Left colon (tissue), 2 donors: ENCODE measurements at places on chromosomes 13 and 19.

DNA sequence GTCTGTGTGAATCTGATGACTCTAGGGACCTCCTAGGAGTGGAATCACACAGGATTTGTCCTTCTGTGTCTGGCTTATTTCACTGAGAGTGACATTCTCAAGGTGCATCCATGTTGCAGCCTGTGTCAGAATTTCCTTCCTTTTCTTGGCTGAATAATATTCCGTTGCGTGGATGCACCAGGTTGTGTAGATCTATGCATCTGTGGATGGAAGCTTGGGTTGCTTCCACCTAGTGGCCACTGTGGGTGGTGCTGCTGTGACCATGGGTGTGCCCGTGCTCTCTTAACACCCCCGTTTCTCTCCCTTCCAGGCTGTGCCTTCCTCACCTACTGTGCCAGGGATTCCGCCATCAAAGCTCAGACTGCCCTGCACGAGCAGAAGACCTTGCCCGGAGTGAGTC is 26.2 kb downstream of the CELF5 start:
- no peak for DNase-seq

- DNase-seq = no peak
These were observed 2.2 kb downstream of the HCST start for GRCh38 chr19:35904311-35905068.

GRCh38 chr13:74103970-74104555 is 30.1 kb downstream of the KLF12 start:
- DNase-seq = no peak

DNA sequence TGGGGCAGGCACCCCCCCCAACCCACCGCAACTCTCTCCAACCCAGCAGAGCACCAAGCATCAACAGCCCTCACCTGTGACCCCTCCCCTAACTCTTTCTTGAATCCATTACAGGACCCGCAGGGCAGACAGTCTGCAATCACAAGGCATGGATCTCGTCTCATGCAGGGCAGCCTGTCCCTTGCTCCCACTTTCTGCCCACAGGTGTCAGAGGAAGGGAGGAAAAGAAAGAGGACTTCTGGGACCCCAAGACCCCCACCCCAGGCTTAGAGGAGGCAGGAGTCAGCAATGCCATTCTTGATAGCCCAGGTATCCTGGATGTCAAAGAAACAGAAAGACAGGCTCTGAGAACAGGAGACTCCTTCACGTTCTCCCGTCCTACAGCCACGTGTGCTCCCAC is 47.4 kb upstream of the TUBGCP3 start:
- DNase-seq = no peak

- peak; percentile 39 for DNase-seq
These were observed 17.3 kb downstream of the PLD3 start for GRCh38 chr19:40365613-40366401.

DNA sequence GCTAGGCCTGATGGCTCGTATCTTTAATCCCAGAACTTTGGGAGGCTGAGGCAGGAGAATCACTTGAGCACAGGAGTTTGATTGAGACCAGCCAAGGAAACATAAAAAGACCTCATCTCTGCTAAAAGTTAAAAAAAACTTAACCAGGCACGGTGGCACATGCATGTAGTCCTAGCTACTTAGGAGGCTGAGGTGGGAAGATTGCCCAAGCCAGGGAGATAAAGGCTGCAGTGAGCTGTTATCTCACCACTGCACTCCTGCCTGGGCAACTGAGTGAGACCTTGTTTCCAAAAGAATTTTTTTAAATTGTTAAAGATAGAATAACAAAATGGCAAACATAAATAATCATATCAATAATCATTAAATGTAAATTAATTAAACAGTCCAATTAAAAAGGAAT is 365.8 kb downstream of the MTUS2 start:
- no peak for DNase-seq

GRCh38 chr19:43623889-43624670 is 4.7 kb upstream of the ZNF428 start:
- DNase-seq = no peak

DNA sequence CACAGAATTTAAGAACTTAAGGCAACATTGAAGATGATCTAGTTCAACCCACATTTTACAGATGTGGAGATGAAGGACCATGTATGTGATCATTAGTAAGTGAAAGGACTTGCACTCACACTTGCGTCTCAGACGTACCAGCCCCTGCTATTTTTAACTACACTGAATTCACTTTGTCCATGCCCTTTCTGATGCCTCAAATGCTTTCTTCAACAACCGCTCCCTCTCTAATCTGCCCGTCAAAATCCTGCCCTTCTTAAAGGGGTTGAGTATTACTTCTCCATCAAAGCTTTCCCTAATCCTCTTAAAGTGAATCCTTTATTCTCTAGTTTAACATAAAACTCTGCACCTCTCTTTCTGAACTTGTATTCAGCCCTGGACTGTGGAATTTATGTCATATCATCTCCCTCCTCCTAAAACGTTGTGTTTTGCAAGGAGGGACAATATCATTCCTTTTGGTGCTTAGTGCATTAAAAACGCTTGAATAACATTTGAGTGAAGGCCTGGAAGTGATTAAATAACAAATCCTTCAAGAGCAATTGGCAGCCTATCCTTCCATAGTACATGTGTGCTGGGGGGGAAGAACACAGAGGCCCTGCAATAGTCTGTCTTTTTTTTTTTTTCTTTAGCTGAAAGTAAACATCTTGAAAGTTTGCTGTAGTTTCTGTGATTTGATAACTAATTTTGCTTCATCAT is 493.3 kb downstream of the LMO7 start:
- no peak for DNase-seq

DNA sequence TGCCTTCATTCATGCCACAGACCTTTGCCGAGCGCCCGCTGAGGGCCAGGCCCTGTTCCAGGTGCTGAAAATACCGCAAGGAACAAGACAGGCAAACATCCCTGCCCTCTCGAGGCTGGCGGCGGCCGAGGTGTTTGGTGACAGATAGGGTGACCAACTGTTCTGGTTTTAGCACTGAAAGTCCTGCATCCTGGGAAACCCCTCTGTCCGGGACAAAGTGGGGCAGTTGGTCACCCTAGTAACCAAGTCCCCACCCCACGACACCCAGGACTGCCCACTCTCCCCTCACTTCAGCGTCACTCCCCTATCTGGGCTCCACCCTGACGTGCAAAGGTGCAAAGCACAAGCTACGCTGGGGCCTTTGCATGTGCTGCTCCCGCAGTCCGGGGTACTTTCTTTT is 17.3 kb downstream of the ZBTB7A start:
- DNase-seq = no peak

- DNase-seq = no peak
These were observed 318.3 kb downstream of the NDFIP2 start for GRCh38 chr13:79799059-79799867.

DNA sequence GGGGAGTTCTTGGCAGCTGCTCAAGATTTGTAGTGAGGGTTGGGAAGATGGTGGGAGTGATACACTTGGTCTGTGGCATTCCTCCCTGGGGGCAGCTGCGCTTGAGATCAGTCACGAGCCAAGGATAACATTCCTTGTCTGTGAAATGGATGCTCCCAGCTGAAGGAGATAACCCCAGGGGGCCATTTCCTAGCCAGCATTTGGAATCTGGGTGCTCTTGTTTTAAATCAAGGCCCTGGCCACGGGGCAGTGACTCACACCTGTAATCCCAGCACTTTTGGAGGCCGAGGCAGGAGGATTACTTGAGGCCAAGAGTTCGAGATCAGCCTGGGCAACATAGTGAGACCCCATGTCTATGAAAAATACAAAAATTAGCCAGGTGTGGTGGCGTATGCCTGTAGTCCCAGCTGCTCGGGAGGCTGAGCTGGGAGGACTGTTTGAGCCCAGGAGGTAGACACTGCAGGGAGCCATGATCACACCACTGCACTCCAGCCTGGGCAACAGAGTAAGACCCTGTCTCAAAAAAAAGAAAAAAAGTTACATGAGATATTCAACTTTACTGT is 4.6 kb downstream of the PKN1 start:
- no peak for DNase-seq

DNA sequence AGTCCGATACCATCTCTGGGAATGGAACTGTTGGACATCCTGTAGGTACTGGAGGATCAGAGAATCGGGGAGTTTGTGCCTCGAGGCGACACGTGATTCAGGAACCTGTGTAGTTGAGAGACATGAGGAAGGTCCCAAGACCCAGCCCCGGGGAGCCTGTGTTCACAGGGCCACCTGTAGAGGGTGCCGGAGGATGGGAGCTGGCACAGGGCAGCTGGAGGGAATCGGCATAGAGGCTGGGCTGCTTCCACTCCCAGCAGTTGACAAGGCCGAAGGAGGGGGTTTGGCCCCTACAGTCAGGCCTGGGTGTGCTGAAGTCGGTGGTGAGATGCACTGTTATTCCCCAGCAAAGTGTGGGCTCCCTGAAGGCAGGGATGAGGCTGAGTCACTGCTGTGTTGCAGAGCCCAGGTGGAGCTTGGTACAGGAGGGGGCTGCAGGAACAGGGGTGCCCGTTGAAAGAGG is 2.5 kb upstream of the ISYNA1 start:
- no peak for DNase-seq

GRCh38 chr13:33349288-33349985 is 63.9 kb upstream of the STARD13 start:
- DNase-seq = peak; percentile 45

- DNase-seq = no peak
These were observed 784.1 kb downstream of the UQCRFS1 start for GRCh38 chr19:28428663-28429348.

DNA sequence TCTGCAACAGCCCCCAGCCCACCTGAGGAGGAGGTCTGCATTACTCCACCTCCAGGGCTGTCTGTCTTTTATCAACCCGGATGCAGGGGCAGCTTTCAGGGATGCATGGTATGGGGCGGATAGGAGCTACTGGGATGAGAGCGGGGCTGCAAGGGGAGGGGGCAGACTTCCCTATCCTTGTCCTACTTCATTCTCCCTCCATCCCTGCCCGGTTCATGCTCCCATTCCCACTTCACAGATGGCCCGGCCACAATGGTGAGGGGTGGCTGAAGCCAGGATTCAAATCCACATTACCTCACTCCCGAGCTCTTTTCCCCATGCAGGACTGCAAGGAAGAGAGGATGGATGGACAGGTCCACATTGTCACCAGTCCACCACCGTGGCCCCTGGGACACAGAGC is 40.5 kb upstream of the VSTM2B start:
- DNase-seq = peak; percentile 8

- DNase-seq = no peak
These were observed 14.3 kb downstream of the BCAT2 start for GRCh38 chr19:48796298-48797083.

DNA sequence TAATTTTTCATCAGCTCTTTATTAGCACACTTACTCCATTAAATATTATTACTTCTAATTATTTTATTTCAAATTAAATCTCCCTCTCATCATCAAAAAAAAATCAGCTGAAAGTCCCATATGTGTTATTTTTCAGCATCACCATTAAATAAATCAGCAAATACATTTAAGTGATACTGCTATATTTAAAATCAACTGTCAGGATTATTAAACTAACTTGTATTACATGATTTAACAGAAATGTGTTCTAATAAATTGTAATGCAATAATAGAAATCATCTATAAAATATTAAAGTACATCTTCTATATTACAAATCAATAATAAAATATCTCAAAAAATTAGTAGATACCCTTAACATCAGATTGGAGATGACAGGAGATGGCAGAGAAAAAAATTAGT is 538.6 kb upstream of the MIR17HG start:
- no peak for DNase-seq

DNA sequence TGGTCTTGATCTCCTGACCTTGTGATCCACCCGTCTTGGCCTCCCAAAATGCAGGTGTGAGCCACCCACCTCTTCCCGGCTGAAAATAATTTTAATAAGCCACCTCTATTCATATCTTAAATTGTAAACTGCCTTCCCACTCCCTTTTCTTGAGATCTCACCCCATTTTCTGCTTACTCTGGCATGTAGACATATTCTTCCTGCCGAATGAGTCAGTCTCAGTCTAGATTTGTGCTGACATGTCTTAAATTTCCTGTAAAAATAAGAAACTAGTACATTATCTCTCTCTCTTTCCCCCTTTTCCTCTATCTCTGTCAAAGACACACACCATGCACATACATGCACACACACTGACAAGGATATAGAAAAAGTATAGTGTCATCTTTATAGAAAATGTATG is 60.9 kb downstream of the THSD1 start:
- no peak for DNase-seq

GRCh38 chr13:113639616-113640262 is 18.3 kb downstream of the ATP4B start:
- DNase-seq = no peak

DNA sequence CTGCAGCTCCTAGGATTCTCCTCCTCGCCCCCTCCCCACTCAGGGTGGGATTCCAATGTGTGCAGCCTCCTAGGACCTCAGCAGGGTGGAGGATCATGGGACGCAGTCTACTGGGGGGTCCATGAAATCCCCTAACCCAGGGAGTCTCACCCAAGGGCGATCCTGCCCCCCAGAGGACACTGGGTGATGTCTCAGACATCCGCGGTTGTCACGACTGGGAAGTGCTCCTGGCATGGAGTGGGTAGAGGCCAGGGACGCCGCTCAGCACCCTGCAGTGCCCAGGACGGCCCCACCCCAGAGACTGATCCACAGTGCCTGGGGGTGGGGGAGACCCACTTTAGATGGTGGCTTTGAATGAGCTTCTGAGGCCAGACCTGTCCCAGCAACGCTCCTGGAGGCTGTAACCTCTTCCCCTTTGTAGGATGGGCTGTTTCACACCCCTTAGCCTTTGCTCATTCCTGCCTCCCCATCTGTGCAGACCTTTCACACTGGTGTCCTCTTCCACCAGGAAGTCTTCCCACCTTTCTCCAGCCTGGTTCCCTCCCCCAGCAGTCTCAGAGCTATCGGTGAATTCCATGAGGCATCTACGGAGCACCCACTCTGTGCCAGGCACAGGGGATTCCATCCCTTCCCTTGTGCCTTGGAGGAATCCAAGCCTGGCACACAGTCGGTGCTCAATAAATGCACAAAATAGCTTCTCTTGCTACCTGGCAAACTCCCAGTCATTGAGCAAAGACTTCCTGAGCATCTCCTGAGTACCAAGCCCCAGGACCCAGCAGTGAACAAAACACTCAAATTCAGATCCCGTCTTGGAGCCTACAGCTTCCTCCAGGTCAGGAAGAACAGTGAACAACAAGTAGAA is 10.5 kb downstream of the SMIM24 start:
- no peak for DNase-seq

DNA sequence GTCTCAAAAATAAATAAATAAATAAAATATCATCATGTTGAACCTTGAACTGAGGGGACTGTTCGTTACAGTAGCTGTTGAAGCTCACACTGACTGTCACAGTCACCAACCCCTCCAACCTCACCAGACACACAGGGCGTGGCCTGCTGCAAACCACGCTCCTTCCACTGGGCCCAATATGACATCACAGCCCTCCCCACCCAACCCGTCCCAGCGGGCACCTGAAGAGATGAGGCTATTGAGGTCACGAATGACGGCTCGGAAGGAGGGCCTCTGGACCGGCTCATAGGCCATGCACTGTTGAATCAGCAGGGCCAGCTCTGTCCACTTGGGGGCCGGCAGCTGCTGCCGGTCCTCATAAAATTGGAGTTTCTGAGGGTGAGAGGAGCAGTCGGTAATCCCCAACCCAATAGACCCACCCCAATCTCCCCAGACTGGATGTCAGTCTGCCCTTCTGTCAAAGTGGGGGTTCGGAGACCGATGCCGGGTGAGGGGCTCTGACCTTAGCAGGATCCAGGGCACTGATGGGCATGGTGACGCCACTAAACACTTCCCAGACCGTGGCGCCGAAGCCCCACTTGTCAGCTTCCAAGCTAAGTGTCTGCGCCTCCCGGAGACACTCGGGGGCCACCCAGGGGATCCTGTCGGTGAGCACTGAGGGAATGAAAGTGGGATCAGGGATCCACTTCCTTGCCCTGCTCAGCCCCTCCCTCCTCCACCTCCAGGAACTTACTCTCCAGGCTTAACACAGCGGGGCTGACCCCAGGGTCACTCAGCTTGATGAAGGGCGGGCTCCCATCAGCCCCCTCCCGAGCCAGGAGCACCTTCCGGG is 13.2 kb downstream of the JAK3 start:
- DNase-seq = no peak

- DNase-seq = no peak
These were observed 1.3 kb downstream of the CARM1 start for GRCh38 chr19:10872546-10873107.
